GM04504 (cell line): ENCODE measurements at places on chromosomes 2 and 18.

DNA sequence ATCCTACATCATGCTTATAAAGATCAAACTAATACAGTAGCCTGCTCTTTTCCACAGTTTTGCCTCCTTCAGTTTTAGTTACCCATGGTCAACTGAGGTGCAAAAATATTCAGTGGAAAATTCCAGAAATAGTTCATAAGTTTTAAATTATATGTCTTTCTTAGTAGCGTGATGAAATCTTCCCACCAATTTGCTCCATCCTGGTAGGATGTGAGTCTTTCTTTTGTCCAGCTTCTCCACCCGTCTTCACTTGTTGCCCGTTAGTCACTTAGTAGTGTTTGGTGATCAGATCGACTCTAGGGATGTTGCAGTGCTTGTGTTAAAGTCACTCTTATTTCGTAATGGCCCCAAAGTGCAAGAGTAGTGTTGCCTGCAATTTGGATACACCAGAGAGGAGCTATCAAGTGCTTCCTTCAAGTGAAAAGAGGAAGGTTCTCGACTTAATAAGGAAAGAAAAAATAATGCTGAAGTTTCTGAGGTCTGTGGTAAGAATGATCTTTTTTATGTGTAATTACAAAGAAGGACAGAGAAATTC lies 57.0 kb downstream of the CEP192 start:
- DNase-seq = no peak

- DNase-seq = no peak
Measured at GRCh38 chr2:1701020-1701419, 43.3 kb downstream of the PXDN start.

DNA sequence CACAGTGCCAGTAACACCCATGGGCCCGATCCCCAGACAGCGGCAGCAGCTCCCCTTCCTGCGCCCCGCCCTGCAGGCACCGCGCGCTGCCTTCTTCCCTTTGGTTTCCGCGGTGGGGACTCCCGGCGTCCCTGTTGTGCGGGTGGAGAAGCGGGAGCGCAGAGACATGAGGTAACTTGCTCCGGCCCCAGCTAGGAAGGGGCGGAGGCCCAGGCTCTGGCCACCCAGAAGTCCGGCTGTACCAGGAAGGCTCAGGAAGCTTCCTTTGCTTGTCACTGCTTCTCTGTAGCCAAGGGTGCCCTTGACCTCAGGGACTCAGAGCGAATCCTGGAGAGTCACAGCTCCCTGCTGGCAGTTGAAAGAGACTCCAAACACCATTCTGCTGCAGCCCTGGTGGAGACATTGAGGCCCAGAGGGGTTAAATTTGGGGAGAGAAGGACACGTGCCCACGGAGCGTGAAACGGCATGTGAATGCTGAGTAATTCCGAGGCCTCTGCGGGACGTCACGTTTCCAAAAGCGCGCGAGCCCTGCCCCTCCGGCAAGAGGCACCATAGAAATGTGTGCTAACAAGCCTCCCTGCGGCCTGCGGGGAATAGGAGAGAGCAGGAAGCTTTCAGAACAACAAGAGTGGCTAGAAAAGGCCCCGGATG lies 6.7 kb upstream of the ADCY3 start:
- DNase-seq = no peak

DNA sequence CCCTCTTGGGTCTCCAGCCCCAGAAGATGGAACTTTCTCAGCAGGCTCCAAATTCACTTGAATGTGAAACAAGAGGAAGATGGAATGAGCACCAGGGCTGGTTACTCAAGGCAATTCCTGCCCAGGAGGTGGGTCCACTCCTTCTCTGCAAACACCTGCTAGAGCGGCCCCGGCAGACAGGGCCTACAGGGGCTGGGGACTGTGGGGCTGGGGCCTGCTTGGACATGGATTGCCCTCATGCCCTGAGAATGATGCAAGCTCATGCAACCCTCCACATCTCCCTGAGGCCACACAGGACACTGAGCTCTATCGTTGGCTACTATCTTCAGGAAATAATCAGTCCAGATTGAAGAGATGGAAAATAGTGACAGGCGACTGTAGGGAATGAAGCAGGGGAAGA lies 39.1 kb downstream of the TFCP2L1 start:
- DNase-seq = no peak

DNA sequence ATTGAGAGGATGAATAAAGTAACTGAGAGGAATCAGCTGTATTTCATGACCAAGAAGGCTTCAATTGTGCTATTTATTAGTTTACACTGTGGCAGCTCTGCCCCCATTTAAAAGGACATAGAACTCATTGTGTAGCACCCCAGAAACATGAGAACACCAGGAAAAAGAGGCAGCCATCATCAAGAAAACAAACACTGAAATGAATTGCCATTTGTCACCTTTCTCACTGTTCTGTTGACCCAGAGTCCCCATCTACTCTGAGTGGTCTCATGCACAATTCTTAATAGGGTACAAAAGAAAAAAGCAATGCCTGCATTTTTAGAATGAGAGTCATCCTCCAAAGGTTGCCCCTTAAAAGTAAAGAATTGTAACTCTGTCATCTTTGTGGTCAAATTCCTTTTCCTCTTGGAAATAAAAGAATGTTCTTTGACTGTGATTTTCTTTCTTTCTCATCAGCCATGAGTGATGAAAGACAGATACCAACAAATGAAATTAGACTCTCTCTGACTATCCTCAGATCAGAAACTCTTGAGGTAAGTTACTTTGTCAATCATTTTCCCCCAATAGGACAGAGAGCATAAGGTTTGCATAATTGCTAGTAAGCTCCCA lies 1941.9 kb upstream of the PIK3C3 start:
- DNase-seq = no peak

DNA sequence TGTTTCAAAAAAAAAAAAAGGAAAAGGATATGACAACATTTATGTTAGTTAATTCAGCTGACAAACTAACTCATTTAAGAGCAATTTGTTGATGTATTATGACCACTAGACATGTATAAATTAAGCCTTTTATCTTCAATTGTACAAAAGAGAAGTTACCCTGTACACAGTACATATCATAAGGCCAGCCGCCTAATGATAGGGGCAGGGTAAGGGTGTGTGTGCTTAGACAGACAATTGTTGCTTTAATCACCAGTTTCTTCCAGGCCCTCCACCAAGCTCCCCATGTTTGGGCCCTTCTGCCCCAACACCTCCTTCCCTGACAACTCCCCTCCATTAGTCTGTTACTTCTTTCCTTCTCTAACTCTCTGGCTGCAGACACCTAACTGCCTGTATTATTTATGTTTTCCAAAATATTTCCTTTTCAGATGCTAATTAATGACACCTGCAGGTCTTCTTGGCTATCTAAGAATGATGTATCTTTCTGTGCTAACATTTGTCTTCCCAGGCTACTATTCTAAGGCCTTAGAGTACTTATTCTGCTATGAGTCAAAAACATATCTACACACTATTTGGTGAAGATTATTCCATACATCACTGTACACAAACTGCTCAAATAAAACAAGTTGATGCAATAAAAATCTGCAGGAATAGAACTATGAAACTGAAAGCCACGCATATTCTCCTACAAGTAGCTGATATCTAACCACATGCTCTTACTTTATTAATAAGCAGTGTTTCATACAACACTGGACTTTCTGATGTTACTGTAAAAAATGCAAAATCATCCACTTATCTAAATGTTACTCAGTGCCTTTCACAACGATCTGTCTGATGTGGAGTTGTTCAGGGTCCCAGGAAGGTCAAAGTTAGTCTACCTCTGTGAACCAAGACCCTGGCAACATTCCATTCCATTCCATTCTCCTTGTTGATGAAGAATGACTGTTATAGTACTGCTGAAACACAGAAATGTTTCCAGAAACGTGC lies 26.4 kb downstream of the TMEM131 start:
- no peak for DNase-seq
